ENCODE measurements at places on chromosomes 5 and 9.

DNA sequence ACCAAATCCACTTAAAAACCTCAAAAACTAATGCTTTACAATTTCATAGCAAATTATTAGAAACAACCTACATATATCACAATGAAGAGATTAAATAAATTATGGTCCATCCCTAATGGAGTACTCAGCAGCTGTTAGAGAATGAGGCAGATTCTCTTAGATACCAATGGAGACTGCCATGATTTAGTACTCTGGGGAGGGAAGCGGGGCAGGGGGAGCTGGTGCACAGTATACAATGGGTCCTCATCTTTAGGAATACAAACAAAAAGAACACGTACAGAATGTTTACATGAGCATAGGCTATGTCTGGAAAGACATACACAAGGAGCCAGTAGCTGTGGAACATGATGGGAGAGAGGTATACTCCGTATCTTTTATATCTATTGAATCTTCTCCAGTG is 2.0 kb downstream of the LIFR start:
- no peak for DNase-seq

DNA sequence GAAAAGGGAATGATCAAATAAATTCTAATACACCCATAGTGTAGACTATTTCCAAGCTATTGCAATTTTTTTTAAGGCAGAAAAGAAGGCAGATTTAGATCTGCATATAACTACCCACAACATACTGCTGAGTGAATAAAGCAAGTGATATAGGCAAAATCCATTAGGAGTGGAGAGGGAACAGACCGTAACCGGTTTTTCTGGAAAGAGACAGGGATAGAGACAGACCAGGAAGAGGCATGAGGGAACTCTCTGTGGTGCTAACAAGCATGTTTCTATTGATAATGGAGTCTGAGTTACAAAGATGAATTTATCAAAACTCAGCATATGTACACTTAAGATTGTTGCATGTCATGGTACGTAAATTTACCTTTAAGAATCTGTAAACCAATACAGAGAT is 14.5 kb downstream of the ZDHHC21 start:
- no peak for DNase-seq

GRCh38 chr9:30925635-30926034 is 1458.8 kb upstream of the ACO1 start:
- DNase-seq, result no peak

DNA sequence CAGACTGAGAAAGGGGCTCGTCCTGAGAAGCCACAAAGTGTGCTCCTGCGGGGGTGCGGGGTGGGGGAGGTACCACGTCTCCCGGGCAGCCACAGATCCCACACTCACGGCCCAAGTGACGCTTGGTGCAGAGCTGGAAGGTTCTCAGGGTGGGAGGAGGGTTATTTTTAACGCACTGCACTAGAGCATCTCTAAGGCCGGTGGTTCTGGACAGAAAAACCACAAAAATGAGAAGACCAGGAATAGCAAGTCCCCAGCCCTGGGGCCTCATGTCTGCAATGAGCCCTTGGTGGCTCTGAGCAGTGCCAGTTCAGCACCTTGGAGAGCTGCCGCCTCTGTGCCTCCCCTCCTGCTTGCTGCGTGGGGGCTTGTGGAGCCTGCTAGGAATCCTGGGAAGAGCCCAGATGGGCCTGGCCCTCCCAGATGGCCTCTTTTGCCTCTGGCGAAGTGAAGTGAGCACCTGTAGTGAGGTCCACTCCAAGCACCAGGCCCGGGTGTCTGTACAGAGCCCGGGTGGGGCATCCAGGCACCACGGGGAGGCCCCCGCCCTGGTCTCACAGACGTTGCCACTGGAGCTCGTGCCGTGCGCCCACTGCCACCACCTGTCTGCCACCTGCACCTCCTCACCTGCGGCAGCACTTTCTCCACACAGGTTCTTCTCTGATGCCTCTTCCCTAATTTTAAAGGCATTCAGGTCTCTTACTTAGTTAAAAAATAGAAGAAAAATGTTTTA is 48.9 kb upstream of the CACNA1B start:
- no peak for DNase-seq

DNA sequence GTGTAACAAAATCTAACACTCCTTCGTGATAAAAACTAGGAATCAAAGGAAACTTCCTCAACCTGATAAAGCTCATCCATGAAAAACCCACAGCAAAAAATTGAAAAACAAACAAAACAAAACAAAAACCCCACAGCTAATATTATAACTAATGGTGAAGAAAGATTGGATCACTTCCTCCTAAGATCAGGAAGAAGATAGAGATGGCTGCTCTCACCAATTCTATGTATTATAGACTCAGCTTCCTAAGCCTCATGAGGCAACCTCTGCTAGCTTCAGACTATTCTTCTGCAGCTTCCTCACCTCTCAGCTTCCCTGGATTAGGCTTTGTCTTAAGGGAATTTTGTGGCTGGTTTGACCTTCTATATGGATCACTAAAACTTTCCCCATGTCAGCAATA is 40.1 kb downstream of the PHAX start:
- no peak for DNase-seq

DNA sequence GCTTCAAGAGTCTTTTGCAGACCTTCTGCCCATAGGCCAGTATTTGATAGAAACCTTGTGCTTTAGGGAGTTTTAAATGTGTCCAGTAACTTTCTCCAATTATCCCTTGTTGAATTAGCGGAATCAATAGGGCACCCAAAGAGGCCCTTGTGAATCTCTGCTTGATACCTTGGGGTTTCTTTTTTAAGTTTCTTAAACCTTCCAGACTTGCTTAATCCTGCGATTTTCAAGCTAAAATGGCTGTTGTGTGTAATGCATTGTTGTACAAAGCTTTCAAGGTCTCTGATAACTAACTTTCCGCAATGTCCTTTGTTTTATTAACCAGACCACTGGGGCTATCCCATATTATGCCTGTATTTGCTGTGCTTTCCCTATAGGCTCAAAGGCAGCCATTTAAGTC is 577.4 kb upstream of the RORB start:
- no peak for DNase-seq

- no peak for DNase-seq
Measured at GRCh38 chr5:93192683-93193082, 388.3 kb downstream of the NR2F1-AS1 start.

GRCh38 chr9:86713970-86714369 is 233.3 kb downstream of the GAS1 start:
- DNase-seq, result no peak

DNA sequence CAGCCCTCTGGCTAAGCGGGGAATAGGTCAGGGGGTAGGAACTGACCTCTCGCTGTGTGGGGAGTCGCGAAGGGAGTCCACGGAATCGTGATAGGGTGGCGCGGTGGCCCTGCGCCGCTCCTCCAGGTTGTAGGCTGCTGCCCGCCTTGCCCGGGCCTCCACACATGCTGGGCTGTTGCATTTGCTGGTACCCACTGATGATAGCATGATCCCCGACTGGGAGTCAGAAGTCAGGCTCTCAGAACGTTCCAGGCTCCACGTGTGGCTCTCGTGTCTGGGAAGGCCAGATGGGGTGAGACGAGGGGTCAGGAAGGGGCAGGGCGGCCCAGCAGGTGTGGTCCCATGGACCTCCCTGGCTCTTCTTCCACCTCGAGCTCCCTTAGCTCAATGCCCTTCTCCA is 56.0 kb downstream of the PSD2 start:
- no peak for DNase-seq

GRCh38 chr9:108696156-108696555 is 159.6 kb downstream of the ACTL7B start:
- no peak for DNase-seq

- DNase-seq, result no peak
Measured at GRCh38 chr9:31608416-31608815, 776.0 kb upstream of the ACO1 start.

- DNase-seq, result no peak
Measured at GRCh38 chr5:71786337-71787055, 67.4 kb downstream of the CARTPT start.

GRCh38 chr5:16454686-16455085 is 10.9 kb downstream of the ZNF622 start:
- DNase-seq, result no peak

GRCh38 chr5:74538206-74538661 is 102.3 kb downstream of the ENC1 start:
- DNase-seq, result no peak

DNA sequence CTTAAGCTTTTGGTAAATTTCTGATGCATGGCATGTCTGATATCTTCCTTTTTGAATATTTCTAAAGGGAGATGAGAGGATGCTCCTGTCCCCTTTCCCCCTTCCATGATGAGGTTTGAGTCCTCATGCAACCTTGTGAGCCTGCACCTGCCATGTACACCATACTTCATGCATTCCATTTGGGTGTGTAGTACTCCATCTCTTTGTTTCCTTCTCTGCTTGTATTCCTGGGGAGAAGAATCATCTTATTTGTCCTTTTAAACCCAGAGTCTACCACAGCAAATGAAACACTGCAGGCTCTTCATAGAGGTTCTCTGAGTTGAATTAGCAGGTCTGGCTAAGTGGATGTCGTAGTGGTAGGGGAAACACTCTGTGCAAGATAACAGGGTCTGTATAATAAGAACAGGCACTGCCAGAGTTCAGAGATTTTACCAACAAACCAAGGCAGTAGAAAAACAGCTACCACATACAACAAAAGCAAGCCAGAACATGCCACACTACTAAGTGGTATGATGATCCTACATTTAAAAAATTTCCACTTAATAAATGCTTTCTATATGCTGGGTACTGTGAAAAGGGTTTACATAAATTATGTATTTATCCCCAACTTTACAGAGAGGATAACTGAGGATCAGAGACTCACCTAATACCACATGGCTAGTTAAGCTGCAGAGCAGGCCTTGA is 439.8 kb upstream of the GRIA1 start:
- DNase-seq, result no peak

GRCh38 chr5:142939884-142940283 is 169.7 kb downstream of the ARHGAP26 start:
- no peak for DNase-seq

DNA sequence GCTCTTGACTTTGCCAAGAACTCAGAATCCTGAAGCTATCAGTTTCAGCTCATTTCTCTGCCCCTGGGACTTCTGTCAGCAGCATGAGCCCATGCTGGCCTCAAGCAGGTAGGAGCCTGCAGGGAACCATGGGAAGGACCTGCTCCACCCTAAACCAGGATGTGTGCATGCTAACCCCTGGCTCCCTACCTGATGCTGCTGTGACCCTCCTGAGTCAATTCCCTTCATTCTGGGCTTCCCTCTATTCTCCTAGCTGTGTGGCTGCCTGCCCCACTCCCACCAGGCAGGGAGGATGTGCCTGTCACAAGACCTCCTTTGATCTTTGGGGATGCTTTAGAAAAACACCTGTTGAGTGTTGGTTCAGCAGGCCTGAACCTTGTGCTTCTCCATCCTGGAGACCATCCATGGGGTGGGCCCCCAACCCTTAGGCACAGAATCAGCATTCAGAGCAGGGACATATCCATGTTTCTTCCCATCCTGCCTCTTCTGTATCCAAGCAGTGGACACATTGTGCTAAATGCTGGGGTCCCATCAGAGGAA is 117.1 kb upstream of the CCL21 start:
- no peak for DNase-seq

DNA sequence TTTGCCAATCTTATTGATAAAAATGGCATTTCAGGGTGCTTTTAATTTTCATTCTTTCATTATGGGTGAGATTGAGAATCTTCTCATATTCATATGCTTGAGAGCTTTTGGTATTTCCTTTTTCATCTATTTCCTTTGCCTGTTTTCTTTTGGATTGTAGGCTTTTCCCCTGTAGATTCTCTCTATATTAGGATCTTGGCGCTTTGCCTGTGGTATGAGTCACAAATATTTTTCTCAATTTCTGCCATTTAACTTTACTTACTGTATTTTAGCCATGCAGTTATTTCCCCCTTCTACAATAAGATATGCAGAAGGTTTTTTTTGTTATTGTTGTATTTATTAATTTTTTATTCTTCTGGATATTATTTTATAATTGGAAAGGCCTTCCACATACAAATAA is 21.5 kb upstream of the KLF9 start:
- no peak for DNase-seq

GRCh38 chr5:150295172-150295634 is 5.6 kb upstream of the CAMK2A start:
- DNase-seq, result no peak

DNA sequence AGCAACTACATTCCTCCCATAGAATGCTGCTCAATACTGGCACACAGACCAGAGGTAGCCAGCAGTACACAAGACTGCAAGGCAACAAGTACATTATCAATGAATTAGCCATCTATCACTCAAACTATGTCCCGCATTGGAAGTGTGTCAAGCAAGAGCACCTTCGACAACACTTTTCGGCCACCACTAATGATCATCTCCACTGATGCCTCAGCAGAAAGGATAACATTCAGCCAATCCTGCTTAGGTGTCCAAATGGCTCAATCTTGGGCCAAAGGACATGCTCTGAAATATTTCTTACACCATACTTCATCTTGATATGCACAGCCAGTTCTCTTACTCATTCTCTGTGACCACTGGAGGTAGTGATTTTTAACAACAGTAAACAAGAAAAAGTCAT is 25.0 kb downstream of the SKP1 start:
- no peak for DNase-seq

DNA sequence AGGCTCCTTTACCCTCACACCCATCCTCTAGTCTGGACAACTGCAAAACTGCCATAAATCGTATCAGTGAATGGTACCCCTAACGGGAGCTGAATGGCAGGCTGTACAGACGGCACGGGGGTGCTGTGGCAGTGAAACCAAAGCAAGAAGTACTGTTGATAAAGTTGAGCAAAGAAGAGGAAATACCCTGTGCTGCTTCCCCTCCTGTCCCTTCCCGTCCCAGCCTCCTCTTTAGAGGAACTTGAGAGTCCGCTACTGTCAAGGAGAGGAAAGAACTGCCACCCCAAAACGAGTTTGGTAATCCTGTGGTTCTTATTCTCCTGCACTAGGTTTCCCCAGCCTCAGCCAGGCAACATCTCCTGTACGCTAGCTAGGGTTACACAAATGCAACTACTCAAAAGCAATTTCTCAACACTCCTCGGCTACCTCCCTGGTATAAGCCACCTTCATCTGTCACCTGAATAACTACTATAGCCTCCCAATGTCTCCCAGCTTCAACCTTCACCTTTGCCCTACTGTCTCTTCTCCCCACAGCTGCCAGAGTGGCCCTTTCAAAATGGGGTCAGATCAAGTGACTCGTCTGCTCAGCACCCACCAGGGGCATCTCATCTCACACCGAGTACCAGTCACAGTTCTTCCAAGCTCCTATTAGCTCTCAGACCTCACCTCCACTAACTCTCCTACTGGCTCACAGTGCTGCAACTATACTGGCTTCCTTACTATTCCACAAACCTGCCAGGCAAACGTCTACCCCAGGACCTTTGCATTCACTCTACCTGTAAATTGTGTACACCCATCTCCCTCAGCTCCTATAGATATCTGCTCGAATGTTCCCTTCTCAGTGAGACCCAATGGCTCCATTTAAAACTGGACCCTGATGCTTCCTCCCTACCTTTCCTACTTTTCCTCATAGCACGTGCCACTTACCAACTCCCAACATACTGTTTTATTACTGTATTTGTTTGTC is 4.1 kb downstream of the GLRX start:
- peak; percentile 54 for DNase-seq

GRCh38 chr9:32571969-32572899 is 725 bp downstream of the NDUFB6 start:
- DNase-seq, result peak; percentile 36

DNA sequence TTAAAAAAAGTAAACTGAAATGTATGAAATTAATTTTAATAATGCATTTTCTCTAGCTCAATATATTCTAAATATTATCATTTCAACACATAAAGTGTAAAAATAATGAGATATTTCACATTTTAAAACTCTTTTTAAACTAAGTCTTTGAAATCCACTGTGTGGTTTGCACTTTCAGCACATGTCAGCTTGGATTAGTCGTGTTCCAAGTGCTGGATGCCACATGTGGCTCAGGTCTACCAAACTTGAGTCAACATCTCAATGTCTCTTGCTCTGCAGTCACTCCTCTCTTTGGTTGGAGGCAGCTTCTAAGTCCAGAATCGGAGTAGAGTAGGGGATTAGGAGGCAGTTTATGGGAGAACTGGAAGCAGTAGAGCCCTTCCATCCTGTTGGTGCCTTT is 173.7 kb upstream of the ANKRD55 start:
- no peak for DNase-seq
